Tracheal epithelial cell (primary cell): ENCODE measurements at places on chromosomes 2 and 18. TPM values are rescaled to one million over a fixed set of nuclear protein-coding genes. Genes with fewer than 3 reads are reported as not detected.

The LIMS4 gene
- total RNA-seq, result not detected in 2 replicates

The CLASP1 gene
- 49.6 and 74.6 TPM in 2 replicates for total RNA-seq

The ZC3H6 gene
- 1.9 and 9.8 TPM in 2 replicates for total RNA-seq

The KCNG2 gene
- not detected in 2 replicates for total RNA-seq

The DTYMK gene
- total RNA-seq, result 21.5 and 25.8 TPM in 2 replicates

The RAB6C gene
- not detected in 2 replicates for total RNA-seq

The ACTG2 gene
- total RNA-seq, result not detected in 2 replicates

The MYOM1 gene
- 0.43 and 0.96 TPM in 2 replicates for total RNA-seq

The NDC80 gene
- 1.9 and 2.4 TPM in 2 replicates for total RNA-seq

The SLC8A1 gene
- total RNA-seq, result 3.6 and 6.3 TPM in 2 replicates

The ADGRF3 gene
- not detected in 2 replicates for total RNA-seq

The C2orf66 gene
- 0.24 and 0.43 TPM in 2 replicates for total RNA-seq

The METTL8 gene
- total RNA-seq, result 39.8 and 55.6 TPM in 2 replicates

The CRYGC gene
- not detected in 2 replicates for total RNA-seq

The EN1 gene
- total RNA-seq, result not detected in 2 replicates

The NOTO gene
- total RNA-seq, result not detected in 2 replicates

The ASPRV1 gene
- under 0.01 TPM in 1 of 2 replicates, not detected in the other for total RNA-seq

The NEMP2 gene
- 2.1 and 3.9 TPM in 2 replicates for total RNA-seq

The STON1 gene
- 0.21 and 0.48 TPM in 2 replicates for total RNA-seq

The MC2R gene
- not detected in 2 replicates for total RNA-seq

The LOXL3 gene
- 0.21 and 1.4 TPM in 2 replicates for total RNA-seq

The UGT1A8 gene
- under 0.01 and 0.43 TPM in 2 replicates for total RNA-seq

The TRAPPC8 gene
- total RNA-seq, result 32.5 and 42.0 TPM in 2 replicates

The SERPINB3 gene
- total RNA-seq, result 33.7 and 83.3 TPM in 2 replicates

The GMCL1 gene
- 4.6 and 9.4 TPM in 2 replicates for total RNA-seq

The C2orf78 gene
- not detected in 2 replicates for total RNA-seq

The IGFBP5 gene
- total RNA-seq, result 0.43 and 3.4 TPM in 2 replicates

The FOXD4L1 gene
- total RNA-seq, result under 0.01 TPM in 2 replicates
